Spinal cord (tissue), 10 donors: ENCODE measurements at places on chromosomes 3 and 15. TPM values are rescaled to one million over a fixed set of nuclear protein-coding genes. Genes with fewer than 3 reads are reported as not detected.

The GABRA5 gene
- 31.5 TPM for polyA plus RNA-seq

The GOLGA8R gene
- polyA plus RNA-seq: 8.1 TPM

The PAQR5 gene
- polyA plus RNA-seq: 2.9 TPM

The HYPK gene
- polyA plus RNA-seq: 9.0 TPM

The PRR20G gene
- polyA plus RNA-seq: not detected

The NR1I2 gene
- polyA plus RNA-seq: 0.33 TPM

The XCR1 gene
- polyA plus RNA-seq: not detected

The GPR15 gene
- polyA plus RNA-seq: not detected

The PTPRG gene
- 29.2 TPM for polyA plus RNA-seq

The CFAP91 gene
- polyA plus RNA-seq: 14.0 TPM

The C3orf85 gene
- polyA plus RNA-seq: not detected

The TMEM207 gene
- not detected for polyA plus RNA-seq

The UPK1B gene
- 0.36 TPM for polyA plus RNA-seq

The MSL2 gene
- 26.2 TPM for polyA plus RNA-seq

The TPRG1 gene
- polyA plus RNA-seq: 0.52 TPM

The RASSF1 gene
- 24.2 TPM for polyA plus RNA-seq

The ADAMTS17 gene
- 10.5 TPM for polyA plus RNA-seq

The MESP2 gene
- 0.25 TPM for polyA plus RNA-seq

The BMF gene
- polyA plus RNA-seq: 8.0 TPM
